A549 treated with RU486 at 1 μM for 4 hours (cell line): ENCODE measurements at places on chromosomes 1 and 21. TPM values are rescaled to one million over a fixed set of nuclear protein-coding genes. Genes with fewer than 3 reads are reported as not detected.

SLC41A1 gene
- total RNA-seq = 20.6 to 30.6 TPM (median 24.8 TPM) in 5 replicates

S100A1 gene
- 0.48 to 1.1 TPM (median 0.76 TPM) in 4 of 5 replicates, not detected in the other for total RNA-seq

SPRR5 gene
- total RNA-seq = not detected in 5 replicates

VHLL gene
- not detected in 5 replicates for total RNA-seq

CYYR1 gene
- total RNA-seq = not detected in 5 replicates

RAB25 gene
- 0.24 TPM in 1 of 5 replicates, not detected in the others for total RNA-seq

C1orf174 gene
- 20.4 to 24.7 TPM (median 24.0 TPM) in 5 replicates for total RNA-seq

CDA gene
- 28.9 to 42.4 TPM (median 35.2 TPM) in 5 replicates for total RNA-seq

IBA57 gene
- 2.9 to 7.5 TPM (median 5.2 TPM) in 5 replicates for total RNA-seq

G0S2 gene
- 2.3 to 3.1 TPM (median 2.8 TPM) in 5 replicates for total RNA-seq

CAMK2N1 gene
- total RNA-seq = 27.4 to 53.4 TPM (median 53.3 TPM) in 5 replicates

ANGPTL3 gene
- 0.06 TPM in 1 of 5 replicates, not detected in the others for total RNA-seq

ITLN1 gene
- 0.22 TPM in 1 of 5 replicates, not detected in the others for total RNA-seq

EXO1 gene
- total RNA-seq = 25.4 to 32.1 TPM (median 26.2 TPM) in 5 replicates

APP gene
- total RNA-seq = 261 to 311 TPM (median 297 TPM) in 5 replicates

ATP1A2 gene
- total RNA-seq = 0.03 to 0.04 TPM (median 0.03 TPM) in 3 of 5 replicates, not detected in the others

TMEM54 gene
- 27.6 to 46.9 TPM (median 41.7 TPM) in 5 replicates for total RNA-seq

CRABP2 gene
- total RNA-seq = 11.5 to 19.1 TPM (median 11.6 TPM) in 5 replicates

RUNX3 gene
- 4.8 to 8.2 TPM (median 6.8 TPM) in 5 replicates for total RNA-seq

CCDC30 gene
- total RNA-seq = 0.43 to 1.4 TPM (median 0.61 TPM) in 5 replicates

SPRR3 gene
- total RNA-seq = not detected in 5 replicates

RIPK4 gene
- 12.4 to 16.6 TPM (median 14.3 TPM) in 5 replicates for total RNA-seq

GALNT2 gene
- total RNA-seq = 132 to 171 TPM (median 155 TPM) in 5 replicates

C8B gene
- not detected in 5 replicates for total RNA-seq

GJA8 gene
- total RNA-seq = not detected in 5 replicates

SLC25A34 gene
- total RNA-seq = 0.09 to 0.60 TPM (median 0.25 TPM) in 5 replicates

LHX8 gene
- 1.1 to 1.5 TPM (median 1.4 TPM) in 5 replicates for total RNA-seq

SMCP gene
- total RNA-seq = not detected in 5 replicates

MYBPHL gene
- total RNA-seq = not detected in 5 replicates

FMOD gene
- total RNA-seq = 0.09 to 0.10 TPM in 2 of 5 replicates, not detected in the others

AMY1C gene
- total RNA-seq = not detected in 5 replicates

IGSF3 gene
- 14.3 to 24.1 TPM (median 21.5 TPM) in 5 replicates for total RNA-seq

HES2 gene
- total RNA-seq = 2.3 to 4.7 TPM (median 4.2 TPM) in 5 replicates

NR5A2 gene
- 3.1 to 7.0 TPM (median 5.6 TPM) in 5 replicates for total RNA-seq

FAM177B gene
- not detected in 5 replicates for total RNA-seq

GSTM1 gene
- not detected in 5 replicates for total RNA-seq

GUCA2B gene
- total RNA-seq = 0.28 to 0.38 TPM in 2 of 5 replicates, not detected in the others

PDZK1 gene
- total RNA-seq = 0.62 to 1.2 TPM (median 0.95 TPM) in 5 replicates

RHOC gene
- 355 to 395 TPM (median 361 TPM) in 5 replicates for total RNA-seq

TNFRSF18 gene
- not detected in 5 replicates for total RNA-seq

PAQR6 gene
- total RNA-seq = 2.2 to 5.0 TPM (median 3.6 TPM) in 5 replicates
